Stimulated activated CD4-positive, alpha-beta T cell treated with anti-CD3 and anti-CD28 coated beads, Interleukin-4, amount 100 ng/mL, for 24 hours (primary cell): ENCODE measurements at places on chromosomes 4 and X.

DNA sequence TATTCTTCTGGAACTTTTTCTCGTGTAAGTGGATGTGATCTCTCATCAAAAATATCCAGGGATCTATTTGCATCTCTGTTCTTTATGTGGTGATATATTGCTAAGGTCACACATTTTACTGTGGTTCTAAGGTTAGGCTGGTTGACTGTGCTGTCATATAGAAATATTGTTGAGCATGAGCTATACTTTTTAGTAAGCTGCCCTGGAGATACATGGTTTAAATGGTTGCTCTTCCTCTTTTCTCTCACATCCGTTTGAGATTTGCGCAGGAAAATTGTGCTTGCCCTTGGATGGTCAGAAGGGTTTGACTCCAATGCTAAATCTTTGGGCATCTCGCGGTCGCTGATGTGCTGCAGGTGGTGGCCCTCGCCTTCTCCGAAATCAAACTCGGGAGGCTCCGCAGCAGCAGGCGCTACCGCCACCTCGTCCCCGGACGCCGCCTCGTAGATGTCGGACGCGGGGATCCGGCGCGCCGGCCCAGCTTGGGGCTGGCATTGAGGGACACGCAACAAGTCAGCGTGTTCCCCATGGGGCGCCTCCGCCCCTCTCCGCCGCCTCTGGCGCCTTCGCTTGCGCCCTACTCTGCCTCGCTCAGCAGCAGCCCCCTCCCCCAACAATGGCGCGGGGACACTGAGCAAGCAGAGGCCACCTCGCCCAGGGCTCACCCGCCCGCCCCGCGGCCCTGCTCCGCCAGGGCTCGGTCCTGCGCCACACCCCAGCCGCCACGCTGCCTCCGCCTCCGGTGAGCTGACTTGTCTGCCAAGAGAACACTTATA is 154.5 kb downstream of the MSN start:
- DNase-seq, result peak; percentile 43

GRCh38 chr4:107862658-107863057 is 37.9 kb downstream of the SGMS2 start:
- peak; percentile 5 for DNase-seq

- DNase-seq, result no peak
These were observed 102.9 kb upstream of the ARSJ start for GRCh38 chr4:114082348-114082747.

DNA sequence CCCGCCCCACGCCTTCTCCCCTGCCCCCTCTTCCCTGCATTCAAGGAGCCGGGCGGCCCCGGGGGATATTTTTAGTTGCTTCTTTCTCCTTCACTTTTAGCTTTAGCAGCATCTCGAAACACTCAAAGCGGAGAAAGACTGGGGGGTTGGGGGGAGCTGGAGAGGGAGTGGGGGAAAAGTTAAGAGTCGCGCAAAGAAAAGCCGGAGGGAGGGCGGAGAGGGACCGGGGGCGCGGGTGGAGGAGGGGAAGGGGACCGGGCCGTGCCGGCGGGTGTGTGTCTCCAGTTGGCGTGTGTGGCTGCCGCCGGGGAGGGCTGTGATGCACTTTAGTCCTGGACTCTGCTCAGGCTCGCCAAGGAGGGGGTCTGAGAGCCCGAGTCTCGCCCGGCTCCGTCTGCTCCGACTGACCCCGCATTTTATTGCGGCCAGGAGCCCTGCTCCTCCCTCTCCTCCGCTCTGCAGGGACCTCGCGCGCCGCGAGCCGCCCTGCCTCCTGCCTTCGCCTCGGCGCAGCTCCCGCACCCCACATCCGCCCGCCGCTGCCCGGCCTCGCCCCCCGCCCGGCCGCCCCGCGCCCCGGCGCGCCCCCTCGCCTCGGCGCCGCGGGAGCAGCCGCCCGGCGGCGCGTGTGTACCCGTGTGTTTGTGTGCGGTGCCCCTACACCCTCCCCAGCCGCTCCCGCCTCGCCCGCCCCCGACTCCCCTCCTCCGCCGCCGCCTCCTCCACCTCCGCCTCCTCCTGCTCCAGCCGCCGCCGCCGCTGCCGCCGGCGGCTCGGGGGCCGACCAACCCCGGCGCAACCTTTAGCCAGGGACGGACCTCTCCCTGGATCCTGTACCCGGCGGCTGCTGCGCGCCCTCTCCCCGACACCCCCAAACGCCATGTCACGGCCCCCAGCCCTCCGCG is 1.4 kb downstream of the ZNF827 start:
- DNase-seq, result peak; percentile 50

DNA sequence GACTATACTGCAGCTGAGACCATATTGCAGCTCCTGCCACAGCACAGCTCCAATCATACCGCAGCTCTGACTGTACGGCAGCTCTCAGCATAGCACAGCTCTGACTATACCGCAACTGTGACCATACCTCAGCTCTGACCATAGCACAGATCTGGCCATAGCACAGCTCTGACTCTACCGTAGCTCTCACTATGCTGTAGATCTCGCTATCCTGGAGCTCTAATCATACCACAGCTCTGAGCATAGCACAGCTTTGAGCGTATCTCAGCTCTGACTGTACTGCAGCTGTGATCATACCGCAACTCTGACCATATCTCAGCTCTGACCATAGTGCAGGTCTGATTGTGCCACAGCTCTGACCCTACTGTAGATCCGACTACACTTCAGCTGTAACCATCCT is 139.2 kb downstream of the ASMT start:
- DNase-seq, result no peak

- DNase-seq, result no peak
These were observed 74.2 kb upstream of the EGFL6 start for GRCh38 chrX:13495232-13495631.

DNA sequence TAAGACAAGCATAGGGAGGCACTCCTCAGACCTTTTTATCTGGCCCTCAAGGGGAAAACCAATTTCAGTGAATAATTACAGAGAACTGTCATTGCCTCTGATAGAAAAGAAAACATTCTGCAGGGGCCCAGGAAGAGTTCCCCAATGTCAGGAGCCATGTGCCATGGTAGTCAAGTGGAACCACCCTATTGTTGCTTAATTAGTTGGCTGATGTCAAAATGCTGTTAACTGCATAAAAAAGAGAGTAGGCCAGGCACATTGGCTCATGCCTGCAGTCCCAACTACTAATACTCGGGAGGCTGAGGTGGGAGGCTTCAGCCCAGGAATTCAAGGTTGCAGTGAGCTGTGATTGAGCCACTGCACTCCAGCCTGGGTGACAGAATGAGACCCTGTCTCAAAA is 28.6 kb upstream of the OGT start:
- no peak for DNase-seq

DNA sequence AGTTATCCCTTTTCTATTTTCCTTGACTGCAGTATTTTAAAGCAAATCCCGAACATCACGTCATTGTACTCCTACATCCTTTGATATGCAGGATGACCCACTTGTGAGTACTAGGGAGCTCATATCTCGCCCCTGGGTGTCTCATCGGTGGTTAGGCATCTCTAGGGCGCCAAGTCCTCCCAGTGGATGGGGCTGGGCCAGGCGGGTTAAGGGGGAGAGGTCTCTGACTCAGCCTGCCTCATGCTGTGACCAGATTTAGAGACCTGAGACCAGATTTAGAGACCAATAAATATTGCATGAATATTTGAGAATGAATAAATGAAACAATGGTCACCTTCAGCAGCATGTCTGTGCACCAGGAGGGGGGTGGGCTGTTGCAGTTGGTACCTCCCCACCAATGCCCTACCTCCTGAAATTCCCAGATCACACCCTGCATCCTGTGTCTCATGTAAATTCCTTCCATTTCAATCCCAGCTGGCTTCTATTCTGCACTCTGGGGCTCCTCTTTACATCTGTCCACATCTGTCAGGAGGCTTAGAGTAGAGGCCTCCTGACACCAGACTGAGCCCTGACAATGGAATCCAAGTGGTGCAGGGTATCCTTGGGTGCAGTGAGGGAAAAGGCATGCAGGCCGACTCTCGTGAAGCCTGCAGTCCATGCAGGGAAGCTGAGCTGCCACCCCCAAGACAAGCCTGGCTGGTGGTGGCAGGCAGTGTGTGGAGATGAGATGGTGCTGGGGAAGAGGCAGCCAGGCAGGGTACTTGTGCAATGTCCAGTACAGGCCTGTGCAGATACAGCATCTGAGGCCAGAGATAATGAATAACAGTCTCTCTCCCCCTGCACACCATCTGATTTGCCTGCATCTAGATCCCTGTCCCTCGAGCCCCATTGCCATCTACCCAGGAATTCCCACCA is 5.2 kb downstream of the APLN start:
- DNase-seq, result no peak

DNA sequence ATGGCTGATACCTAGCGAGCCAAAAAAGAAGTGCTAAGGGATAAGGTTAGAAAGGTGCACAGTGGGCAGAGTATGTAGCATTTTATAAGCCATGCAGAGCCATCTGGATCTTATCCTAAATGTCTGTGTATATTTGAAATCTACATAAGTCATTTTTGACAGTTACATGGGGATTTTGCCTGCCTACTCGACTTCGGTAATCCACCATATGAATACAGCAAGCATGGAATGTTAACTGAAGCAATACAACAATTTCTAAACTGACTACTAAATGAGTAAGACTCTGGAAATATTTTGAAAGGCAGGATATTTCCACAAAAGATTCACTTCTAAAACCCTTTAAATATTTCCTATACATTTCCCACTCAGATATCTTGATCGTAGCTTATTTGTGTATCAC is 122.5 kb downstream of the KCNIP4 start:
- no peak for DNase-seq

DNA sequence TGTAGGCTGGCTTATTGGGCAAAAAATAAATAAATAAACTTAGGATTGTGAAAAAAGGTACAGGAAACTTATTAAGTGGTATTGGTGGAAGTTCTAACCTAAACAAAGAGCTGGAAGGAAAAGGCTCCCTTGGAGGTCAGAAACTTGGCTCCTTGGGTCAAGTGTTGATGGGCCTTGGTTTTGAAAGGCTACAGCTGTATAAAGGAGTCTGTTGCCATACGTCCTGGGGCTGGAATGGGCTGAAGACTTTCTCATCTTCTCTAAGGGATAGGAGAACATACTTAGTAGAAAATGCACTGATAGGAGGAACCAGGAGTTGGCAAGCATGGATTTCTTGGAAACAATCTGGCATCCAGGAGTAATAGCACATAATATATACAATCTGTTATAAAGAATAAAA is 56.6 kb downstream of the PDLIM5 start:
- no peak for DNase-seq

- DNase-seq, result no peak
These were observed 150.1 kb downstream of the PJA1 start for GRCh38 chrX:69015156-69015555.

DNA sequence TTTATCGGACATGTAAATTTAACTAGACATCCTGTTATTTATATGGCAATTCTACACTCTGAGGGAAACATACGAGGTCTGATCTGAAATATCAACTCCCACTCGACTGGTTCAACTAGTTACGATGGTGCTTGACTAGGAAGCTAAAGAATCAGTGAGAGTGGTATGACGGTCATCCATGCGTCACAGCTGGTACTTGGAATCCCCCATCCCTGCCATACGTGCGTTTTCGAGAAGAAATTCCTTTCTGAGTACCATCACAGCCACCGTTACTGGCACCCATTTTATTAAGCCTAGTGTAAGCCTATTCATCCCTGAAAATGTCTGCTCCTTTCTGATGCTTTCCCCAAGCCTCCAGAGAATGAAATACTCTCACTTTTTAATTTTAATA is 695 bp upstream of the PIGA start:
- DNase-seq, result peak; percentile 34

DNA sequence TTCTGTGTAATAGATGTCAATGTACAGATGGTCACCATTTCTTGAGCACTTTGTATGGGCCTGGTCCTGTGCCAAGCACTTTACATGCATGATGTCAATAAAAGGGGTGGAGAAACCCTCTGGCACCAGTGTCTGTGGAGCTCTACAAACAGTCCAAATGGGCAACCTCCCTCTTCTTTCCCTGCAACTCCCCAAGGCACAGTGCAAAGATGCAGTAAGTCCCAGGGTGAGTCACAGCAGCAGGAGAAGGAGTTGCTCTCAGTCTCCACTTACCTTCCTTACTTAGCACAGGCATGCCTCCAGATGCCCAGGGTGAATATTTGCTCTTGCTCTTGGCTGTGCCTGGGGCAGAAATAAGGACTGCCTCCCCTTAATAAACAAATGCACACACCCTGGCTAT is 4.3 kb downstream of the OCIAD2 start:
- DNase-seq, result no peak

DNA sequence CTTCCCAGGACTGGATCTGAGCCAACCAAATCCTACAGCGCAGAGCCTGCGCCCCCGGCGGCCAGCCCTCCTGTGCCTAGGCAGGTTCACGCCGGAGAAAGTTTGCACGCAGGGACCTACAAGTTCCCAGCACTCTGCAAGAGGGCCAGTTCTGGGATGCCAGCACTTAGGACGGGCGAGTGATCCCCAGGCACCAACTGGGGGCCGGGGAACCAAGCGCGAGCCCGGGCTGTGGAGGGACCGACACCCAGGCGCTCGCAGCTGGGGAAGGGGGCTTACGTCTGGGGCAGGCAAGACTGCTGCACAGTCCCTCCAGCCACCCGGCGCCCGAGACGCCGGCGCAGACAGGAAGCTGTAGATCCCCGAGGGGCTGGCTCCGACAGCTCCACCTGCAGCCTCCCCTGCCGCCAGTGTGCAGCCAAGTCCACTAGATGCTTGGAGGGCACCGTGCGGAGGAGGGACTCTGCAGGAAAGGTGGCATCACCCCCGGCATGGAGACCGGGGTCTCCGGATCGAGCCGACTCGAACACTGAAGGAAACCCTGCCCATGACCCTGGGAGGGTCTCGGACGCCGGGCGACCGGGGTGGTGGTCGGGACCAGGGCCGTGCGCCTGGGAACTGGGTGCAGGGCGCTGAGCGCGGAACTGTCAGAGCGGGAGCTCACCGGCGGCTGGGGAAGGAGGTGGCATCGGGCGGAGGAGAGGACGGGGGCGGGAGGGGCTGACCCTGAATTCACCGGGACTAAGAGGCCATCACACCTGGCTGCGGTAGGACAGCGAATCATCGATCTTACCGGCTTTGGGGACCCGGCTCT is 566 bp downstream of the CORIN start:
- peak; percentile 28 for DNase-seq

GRCh38 chrX:131778269-131779218 is 234.7 kb downstream of the OR13H1 start:
- DNase-seq, result no peak

DNA sequence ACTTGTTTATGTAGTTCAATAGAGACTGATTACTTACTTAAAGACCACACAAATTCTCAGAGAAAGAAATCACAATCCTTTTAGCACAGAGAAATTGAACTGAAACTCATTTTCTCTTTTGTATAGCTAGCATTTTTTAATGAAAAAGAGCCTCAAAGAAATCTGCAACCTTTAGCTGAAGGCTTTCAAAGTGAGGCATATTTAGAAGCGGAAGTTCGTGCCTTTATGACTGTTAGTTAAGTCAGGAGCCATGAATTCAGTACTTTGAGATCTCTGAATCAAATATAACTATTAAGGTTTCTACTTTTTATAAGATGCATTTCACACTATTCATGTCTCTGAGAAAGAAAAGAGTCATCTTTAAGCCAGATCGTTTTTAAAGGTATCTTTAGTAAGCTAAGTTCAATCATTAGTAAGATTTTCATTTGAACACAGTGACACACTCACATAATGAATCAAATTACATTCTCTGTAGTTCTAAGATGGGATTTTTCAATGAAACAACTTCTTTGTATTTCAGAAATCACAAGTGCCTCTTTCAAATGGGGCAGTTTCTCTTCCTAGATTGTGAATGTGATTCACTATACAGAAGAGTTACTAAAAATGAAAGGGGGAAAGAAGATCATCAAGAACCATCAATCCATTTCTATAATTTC is 61.4 kb downstream of the SMARCA1 start:
- no peak for DNase-seq

- no peak for DNase-seq
These were observed 580.3 kb downstream of the FSTL5 start for GRCh38 chr4:161583549-161583948.
